ENCODE measurements at places on chromosomes 1 and 21.

DNA sequence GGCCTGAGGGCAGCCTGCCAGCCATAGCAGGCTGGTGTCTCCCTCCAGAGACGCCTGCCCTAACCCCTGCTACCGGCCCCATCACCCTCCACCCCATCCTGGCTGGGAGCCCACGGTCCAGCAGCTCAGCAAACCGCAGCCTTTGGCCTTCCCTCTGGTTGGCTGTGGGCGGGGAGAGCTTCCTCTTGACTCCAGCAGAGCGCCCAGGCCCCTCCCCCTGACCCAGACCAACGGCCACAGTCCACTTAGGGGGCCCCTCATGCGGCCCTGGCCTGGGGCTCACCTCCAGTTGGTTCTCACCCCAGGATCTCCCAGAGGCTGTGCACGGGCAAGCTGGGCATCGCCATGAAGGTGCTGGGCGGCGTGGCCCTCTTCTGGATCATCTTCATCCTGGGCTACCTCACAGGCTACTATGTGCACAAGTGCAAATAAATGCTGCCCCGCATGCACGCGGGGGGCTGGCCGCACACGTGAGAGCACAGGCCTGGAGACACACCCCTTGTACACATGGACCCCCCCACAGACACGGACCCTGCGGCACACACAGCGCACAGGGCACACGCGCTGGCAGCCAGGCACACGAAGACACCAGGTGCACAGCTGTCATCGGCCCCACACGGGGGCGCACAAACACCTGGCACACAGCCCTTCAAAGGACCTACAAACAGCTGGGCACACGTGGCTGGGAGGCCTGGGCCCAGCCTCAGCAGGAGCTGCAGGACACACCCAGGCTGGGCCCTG lies 3.1 kb downstream of the SMIM1 start:
- no peak for DNase-seq

- DNase-seq = no peak
Observed at GRCh38 chr1:234581063-234581714, 28.8 kb downstream of the IRF2BP2 start.

DNA sequence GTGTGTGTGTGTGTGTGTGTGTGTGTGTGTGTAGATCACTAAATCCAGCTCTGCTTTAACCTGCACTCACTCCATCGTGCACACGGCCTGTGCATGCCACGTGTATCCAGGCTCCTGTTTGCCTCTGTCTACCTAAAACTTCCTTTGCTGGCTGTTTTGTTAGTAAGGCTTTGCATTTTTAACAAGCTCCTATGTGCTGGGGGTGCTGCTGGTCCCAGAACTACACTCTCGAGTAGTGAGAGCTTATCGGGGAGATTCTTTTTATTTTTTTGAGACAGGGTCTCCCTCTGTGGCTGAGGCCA lies 596 bp upstream of the TCEA3 start:
- no peak for DNase-seq

DNA sequence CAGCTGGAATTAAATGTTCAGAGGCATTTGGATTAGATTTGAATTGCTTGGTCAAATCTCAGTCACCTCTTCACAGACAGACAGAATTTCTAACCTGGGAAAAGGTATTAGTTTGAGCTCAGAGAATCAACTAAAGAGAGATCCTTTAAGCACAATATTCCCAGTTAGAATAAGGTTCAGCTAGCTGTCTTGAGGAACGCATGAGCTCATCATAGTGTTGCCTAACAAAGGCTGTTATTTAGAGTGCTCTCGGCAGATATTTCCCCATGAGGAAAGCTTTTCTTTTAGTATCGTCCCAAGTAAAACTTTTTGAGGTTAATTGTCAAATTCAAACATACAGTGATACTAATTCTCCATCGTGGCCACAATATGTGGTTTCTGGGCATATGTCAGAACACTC lies 269.9 kb downstream of the HLX start:
- no peak for DNase-seq

DNA sequence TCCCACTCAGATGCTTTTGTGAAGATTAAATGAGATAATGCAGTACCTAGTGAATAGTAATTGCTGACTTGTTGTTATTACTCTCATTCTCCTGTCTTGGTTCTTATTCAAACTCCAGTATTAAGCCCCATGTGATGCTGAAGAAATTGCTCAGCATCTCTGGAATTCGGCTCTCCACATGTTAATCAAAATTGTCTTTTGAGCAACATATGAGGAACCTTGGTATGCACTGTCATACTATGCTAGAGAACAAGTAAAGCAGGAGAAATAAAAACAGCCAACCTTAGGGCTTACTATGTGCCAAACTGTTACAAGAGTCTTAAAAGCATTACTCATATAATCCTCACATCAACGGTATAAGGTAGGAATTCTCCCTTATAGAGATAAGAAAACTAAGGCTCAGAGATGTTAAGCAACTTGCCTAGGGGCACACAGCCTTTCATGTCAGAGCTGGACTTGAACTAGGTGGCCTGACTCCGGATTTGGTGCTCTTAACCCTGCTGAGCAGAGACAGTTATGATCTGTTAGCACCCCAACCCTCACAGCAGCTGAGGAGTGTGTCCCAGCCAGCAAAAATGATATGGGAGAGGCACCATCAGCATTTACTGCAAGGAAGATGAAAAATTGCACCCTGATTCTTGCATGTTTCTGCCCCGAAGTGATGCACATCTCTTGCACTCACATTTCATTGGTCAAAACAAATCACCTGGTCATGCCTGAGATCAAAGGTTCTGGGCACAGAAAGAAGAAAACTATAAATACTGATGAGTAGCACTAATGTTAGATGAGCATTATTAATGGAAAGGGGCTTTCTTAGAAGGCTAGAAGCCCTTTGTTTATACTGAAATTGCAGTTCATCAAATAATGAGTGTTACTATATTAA lies 102.3 kb downstream of the OMA1 start:
- no peak for DNase-seq

DNA sequence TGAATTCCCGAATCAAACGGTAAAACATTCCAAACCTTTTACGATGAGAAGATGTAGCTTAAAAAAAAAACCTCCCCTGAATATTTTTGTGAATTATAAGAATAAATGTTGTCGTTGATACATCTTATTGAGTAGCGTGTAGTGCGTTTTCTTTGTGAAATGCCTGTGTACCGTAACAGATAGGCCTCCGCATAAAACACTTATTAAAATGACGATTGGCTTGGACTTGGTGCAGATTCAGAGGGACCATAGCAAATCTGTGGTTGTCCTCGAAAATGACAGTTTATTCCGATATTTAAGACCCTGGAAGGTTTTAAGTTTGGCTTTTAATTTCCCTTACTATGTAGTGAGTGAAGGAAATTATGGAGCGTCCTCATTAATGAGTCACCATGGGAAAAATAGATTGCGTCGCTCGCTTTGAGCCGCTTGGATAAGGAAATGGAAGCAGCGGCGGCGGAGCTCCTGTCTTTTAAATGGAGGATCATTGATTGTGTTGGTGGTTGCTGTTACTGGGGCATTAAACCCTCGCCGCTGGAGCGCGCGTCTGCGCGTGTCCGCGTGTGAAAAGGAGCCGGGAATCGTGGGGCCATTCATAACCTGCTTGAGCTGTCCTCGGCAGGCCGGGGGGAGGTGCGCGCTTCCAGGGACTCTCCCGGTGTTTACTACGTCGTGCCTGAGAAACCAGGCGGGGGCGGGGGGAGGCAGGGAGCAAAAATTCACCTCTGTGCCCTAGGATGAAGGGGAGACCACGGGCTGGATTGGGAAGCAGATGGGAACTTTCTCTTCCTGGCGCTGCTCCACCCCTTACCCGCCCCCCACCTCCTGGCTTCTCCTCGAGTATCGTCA lies 1.6 kb downstream of the SPEN start:
- no peak for DNase-seq

GRCh38 chr1:160706526-160707235 lies 4.9 kb downstream of the CD48 start:
- no peak for DNase-seq

DNA sequence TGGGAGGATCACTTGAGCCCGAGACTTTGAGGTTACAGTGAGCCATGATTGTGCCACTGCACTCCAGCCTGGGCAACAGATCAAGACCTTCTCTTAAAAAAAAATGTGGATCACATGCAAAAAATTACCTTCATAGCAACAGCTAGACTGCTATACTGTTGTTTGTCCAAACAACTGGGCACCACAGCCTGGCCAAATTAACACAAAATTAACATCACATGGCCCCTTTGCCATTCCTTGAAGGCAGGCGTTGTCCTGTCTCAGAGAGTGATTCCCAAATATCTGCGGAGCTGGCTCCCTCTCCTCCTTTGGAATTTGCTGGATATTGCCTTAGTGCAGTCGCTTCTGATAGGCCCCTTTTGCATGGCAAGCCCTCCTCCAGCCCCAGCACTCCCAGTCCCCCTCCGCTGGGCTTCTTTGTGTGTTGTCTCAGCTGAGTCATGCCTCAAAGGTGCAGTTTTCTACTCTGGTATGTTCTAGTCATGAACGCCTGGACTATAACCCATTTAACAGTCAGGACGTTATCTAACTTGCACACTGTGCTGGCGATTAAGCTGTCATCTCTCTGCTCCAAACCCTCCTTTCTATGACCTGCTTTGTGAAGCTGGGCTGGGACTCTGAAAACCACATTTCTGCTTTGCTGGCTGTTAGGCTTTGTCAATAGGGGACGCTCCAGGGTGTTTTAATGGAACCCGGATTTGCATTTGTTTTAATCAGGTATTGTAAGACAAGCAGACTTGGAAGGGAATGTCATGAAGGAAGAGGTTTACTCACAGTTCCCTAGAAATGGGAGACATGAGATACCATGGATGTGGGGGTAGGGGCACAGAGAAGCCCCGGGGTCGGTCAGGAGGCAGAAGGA lies 20.1 kb upstream of the HPCAL4 start:
- DNase-seq = no peak

- no peak for DNase-seq
Observed at GRCh38 chr1:36151134-36151844, 2.0 kb upstream of the TRAPPC3 start.

DNA sequence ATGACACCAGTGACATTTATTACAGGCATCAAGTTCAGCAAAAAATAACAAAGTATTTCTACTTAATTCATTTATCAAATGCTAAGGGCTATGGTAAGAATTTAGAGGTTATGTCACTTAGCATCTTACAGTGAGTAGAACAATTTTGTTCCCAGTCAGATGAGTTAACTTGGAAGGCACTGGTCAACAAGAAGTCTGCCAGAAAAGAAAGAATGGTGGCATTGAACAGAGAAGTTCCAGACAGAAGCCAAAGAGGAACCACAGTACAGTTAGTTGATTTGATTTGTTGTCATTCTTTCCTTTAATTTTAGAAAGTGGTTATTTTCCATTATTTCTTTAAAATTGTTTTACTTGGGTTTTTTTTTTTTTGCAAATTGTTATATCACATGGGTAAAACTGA lies 232.2 kb upstream of the PKN2 start:
- no peak for DNase-seq

GRCh38 chr1:100584761-100585745 lies 47.1 kb downstream of the GPR88 start:
- DNase-seq = no peak

- no peak for DNase-seq
Observed at GRCh38 chr21:34223376-34223775, 140.4 kb upstream of the KCNE2 start.

DNA sequence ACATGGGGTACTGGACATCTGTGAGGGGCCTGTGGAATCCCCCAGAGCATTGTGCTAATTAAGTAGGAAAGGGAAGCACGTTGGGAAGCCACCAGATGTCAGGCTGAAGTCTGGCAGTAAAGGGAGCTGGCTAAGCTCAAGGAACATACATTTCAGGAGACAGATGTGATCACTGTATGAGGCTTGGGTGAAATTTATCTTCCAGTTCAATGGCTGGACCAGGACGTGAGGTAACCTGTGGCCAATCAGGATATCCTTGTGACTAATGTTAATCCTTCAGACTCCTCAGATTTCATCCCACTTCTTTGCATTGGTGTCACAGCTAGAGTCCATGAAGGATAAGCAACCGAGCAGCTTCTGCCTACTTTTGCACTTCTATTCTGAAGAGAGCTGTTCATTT lies 110.2 kb upstream of the APP start:
- DNase-seq = no peak

- DNase-seq = no peak
Observed at GRCh38 chr1:153752072-153752471, 23.1 kb upstream of the SLC27A3 start.

DNA sequence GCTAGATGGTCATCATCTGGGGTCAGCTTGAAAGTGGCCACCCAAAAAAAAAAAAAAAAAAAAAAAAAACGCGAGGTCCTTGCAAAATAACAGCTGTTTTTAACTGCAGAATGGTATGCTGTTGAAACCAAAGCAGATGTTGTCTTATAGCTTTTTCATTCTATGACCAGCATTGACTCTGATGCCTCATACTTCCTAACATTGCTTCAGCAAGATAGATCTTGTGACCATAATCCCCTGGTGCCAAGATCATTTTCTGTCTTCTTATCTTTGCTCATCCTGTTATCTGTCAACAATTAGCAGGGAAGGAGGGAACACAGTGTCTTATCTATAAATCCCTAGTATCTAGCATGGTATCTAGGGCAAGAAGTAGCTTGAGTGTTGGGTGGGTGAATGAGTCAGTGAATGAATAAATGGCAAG lies 181.5 kb downstream of the PLPP3 start:
- no peak for DNase-seq
